ENCODE measurements at places on chromosomes 6 and 20.

- peak; percentile 0 for DNase-seq
Measured at GRCh38 chr6:62285612-62286469, at the start of gene KHDRBS2. TSS of gene KHDRBS2 (minus strand) at chr6:62286225.

- DNase-seq, result no peak
Measured at GRCh38 chr6:156884306-156884705, 107.1 kb downstream of the ARID1B start.

DNA sequence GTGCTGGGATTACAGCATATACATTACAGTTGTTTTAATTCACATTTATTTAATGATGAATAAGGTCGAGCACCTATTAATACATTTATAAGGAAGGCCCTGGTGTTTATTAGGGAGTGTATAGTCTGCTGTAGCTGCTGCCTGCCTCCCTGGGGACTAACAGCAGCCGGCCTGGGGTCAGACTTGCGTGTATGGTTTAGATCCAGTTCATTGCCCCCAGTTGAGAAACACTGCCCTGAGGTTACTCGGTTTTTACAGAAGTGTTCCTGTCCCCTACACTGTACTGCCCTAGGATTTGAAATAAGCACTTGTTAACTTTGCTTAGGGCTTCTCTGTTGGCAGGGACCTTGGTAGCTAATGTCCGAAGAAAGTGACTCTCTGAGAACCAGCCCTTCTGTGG, 4.0 kb downstream of the TTPAL start:
- no peak for DNase-seq

- DNase-seq, result no peak
Measured at GRCh38 chr20:61662968-61663331, 402.7 kb downstream of the TAF4 start.

DNA sequence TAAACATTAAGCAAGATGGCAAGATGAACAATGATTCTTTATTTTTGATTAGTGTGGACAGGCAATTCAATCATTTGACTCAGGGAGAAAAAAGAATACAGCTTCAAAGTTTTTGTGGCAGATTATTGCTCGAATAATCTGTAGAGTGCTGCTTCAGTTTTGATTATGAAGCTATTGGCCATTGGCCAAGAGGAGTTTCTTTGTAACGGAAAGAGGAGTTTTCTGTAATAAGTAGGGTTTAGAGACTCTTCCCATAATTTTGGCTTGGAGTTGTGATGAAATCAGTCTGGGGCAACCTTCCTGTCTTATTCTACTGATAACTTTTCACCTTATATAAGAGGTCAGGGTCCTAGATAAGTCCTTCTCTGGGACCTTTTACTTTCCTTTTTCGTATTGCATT, 256.7 kb upstream of the RAB32 start:
- peak; percentile 11 for DNase-seq

DNA sequence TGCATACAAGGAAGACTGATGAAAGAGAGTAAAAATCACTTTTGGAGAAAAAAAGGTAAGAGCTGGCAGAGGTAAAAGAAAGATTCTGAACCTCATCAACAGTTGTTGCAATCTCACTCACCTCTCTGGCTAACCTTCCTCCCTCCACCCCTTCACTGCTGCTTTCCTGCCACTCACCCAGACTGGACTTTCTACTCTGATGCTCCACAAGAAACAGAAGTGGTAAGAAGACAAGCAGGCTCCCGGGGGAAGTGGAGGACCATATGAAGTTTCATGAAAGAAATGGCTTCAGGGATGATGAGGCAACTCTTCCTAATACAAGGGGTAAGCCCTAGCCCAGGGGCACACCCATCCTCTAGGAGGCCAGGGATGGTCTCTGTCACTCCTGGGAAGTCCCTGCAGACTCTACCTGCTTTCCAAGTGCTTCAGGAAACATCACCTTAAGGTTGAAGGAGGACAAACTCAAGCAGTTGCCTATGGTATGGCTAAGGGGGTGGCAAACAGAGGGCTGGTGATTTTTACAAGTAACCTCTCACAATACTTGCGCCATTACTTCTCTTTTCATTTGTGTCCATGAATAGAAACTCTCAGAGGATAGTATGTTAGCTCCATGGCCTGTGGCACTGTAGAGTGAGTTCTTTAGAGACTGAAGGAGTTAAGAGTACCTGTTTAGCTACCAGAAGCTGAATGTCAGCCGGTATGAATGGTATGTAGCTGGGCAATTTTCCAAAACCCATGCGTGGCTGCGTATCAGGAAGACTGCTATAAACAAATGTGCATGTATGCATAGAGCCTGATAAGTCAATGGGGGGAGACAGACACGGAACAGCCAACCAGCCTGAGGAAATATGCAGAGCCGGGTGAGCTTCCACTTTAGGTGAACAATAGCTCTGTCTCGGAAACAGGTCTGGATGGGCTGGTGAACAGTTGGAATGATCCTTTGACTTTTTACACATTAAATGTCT, 112.0 kb downstream of the BACH2 start:
- peak; percentile 85 for DNase-seq

- DNase-seq, result no peak
Measured at GRCh38 chr6:20313960-20314530, 87.6 kb upstream of the E2F3 start.

- DNase-seq, result no peak
Measured at GRCh38 chr6:112284603-112285002, 30.2 kb upstream of the LAMA4 start.

DNA sequence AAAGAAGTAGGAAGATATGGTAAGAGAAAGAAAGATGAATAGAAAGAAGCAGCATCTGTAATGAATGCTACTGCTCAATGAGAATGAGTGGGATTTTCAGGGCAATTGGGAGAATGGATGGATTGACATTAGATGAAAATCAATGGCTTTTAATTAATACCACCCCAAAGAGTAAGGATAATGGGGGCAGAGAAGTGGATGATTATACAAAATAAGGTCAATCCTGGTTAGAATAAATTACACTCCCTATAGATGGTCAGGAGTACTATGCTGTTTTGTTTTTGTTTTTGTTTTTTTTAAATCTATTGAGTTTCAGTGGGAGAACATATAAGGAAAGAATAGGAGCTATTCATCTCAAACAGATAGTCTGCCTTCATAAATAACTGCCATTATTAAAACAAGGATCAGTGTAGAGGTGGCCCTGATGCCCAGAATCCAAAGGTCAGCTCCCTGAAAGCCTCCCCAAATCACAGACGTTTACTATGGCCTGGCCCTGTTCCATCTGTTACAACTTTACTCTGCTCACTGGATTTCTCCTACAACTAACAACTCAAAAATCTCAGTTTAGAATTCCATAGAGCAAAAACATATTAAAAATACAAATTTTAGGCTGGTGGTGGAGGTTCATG, 535.4 kb upstream of the NRSN1 start:
- DNase-seq, result no peak

- no peak for DNase-seq
Measured at GRCh38 chr6:84625506-84625905, 138.9 kb downstream of the TBX18 start.

DNA sequence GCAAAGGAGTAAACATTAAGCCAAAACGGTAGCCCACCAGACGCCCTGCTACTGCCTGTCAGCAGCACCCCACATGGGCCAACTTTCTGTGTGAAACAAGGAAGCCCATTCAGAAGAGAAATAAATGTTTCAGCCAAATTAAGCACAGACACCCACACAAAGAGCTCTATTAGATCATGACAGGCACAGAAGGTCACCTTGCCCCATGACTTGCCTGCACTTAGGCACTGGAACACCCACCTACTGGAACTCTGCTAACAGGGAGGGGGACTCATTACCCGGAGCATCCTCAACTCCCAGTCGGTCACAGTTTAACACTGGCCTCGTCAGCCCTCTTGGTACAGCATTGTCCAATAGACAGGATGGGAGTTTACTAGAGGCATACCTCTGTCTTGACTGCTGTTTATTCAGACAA, 31.8 kb downstream of the GFOD1 start:
- DNase-seq, result no peak

- no peak for DNase-seq
Measured at GRCh38 chr20:55143601-55144000, 668.2 kb downstream of the DOK5 start.

DNA sequence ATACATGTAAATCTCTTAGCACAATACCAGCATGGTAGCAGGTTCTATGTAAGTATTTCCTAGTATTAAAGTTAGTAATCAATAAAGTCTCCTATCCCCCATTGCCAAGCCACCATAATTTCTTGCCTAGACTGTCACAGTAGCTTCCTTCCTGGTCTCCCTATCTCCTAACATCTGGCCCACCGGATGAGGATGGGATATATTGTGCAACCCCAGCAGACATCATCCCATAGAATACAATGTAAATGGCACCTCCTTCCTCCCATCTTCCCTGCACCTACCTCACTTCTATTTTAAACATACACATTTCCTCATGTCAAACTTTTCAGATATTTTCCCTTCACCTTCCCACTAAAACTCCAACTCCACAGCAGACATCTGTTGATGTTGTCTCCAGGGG, 3.5 kb upstream of the BTN3A1 start:
- no peak for DNase-seq

- DNase-seq, result peak; percentile 45
Measured at GRCh38 chr6:138520463-138520862, 21.2 kb upstream of the NHSL1 start.

- DNase-seq, result no peak
Measured at GRCh38 chr6:105781248-105781647, 304.9 kb upstream of the PRDM1 start.

- DNase-seq, result no peak
Measured at GRCh38 chr6:174036-174435, 118.3 kb upstream of the DUSP22 start.

DNA sequence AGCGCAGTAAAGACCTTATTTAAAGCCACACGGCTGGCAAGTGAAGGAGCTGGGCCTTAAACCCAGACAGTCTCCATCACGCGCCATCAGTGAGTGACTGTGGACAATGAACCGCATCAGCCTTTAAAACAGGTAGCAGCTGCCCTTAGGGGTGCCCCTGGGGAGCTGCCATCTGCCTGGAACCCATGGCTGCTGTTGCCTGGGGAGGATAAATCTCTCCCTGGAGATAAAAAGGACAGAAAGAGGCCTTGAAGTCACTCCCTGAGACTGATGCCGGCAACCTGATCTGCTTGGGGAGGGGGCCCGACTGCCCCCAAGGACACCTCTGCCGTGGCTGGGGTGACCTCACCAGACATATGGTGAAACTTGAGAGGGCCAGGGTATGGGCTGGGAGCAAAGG, 73.5 kb downstream of the PREX1 start:
- DNase-seq, result no peak

GRCh38 chr6:27861861-27862260, 50.3 kb downstream of the OR2B2 start:
- no peak for DNase-seq
